NCI-H510A treated with DMSO at 0.1 percent for 48 hours (cell line): ENCODE measurements at places on chromosomes 7 and 10.

- no peak for DNase-seq
Measured at GRCh38 chr10:69364232-69364940, 52.3 kb downstream of the TACR2 start.

DNA sequence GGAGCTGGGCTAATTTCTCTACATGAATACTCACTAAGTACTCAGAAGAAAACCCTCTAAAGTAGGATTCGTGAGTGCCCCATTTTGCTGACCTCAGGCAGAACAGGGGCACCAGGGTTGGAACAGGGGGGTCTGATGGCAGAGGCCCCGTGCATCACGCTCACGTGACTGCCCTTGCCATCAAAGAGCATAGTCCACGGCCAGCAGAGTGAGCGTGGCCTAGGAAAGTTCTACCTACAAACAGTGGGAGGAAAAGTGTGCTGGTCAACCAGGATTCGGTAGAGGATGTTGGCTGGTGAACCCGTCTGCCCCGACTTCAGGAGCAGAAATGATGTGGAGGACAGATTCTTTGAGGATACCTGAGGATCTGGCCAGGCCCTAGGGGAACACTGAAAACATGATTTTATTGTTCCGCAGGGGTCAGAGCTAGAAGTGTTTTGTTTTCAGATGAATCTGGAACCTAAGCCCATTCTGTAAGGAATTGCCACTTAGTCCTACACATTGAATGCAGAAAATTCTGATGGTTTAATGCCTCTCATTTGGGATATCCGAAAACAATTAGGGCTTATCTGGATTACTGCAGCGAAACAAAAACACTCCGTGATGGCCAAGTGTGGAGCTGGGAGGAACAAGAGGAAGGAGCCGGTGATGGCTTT lies 138.8 kb upstream of the SHH start:
- DNase-seq, result no peak

- no peak for DNase-seq
Measured at GRCh38 chr7:111832174-111832573, 269.9 kb upstream of the IMMP2L start.

DNA sequence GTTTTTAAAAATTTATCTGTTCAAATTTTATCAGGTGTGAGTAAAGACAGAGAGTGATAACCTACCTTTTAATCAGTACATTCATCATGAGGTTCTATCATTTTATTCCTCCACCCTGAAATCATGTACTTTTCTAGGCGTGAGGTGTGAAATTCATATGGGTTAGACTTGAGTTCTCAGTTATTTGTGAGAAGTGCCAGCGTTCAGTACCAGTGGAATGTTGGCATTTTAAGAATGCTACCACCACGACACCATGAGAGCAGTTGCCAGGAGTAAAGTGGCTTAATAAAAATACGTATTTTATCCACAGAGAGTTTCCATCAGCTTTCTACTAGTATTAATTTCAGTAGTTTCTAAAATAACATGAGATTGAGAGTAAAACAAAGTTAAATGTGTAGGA lies 104.1 kb upstream of the FERD3L start:
- no peak for DNase-seq

DNA sequence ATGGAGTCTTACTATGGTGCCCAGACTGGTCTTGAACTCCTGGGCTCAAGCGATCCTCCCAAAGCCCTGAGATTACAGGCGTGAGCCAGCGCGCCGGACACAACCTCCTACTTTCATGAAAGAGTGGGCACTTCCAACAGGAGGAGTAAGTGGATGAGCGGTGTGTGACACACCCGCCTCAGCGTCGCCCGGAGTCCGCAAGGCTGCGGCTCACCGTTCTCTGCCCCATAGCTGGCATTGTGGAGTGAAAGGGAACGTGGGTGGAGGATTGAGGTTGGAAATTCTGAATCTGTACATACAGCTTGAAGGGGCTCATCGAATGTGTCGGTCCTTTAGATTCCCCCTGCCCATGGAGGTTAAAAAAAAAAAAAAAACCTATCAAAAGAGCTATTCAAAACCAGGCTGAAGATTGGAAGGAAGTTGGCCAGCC lies 524 bp upstream of the PRXL2A start:
- peak; percentile 68 for DNase-seq

DNA sequence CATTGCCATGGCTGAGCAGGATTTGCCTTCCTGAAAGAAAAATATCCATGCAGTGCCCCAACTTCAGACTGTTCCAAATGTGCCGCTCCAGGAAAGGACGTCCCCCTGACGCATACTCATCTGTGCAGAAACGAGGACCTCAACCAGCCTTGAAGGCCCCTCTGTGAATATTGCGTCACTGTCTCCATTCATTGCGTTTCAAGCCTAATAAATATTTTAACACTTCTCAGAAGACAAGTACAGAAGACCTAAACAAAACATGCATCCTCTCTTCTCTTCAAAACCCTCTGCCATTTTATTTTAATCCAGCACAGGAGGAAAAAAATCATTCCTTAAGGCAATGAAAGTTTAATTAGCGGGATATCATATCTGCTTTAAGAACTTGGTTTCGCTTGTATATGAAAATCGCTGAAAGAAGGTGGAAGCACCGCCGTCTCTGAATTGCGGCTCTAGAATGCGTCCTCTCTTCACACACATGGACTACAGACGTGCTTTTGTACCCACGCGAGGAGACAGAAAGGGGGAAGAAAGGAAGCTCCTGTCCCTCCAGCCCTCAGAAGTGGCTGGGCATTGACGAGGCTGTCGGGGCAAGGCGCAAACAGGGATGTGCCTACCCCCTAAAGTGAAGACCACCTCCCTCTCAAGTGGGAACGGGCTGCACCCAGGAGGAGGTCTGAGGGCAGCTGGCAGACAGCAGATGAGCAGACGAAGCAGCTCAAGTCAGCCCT lies 36.8 kb downstream of the RGS10 start:
- no peak for DNase-seq

DNA sequence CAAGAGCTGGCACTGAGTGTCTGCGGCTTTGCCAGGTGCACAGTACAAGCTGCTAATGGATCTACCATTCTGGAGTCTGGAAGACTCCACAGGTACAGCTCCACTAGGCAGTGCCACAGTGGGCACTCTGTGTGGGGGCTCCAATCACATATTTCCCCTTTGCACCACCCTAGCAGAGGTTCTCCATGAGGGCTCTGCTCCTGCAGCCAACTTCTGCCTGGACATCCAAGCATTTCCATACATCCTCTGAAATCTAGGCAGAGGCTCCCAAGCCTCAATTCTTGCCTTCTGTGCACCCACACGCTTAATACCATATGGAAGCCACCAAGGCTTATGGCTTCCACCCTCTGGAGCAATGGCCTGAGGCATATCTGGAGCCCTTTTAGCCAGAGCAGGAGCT lies 29.2 kb downstream of the IQUB start:
- DNase-seq, result no peak

- DNase-seq, result peak; percentile 30
Measured at GRCh38 chr10:72953687-72954086, 919 bp downstream of the PLA2G12B start.

DNA sequence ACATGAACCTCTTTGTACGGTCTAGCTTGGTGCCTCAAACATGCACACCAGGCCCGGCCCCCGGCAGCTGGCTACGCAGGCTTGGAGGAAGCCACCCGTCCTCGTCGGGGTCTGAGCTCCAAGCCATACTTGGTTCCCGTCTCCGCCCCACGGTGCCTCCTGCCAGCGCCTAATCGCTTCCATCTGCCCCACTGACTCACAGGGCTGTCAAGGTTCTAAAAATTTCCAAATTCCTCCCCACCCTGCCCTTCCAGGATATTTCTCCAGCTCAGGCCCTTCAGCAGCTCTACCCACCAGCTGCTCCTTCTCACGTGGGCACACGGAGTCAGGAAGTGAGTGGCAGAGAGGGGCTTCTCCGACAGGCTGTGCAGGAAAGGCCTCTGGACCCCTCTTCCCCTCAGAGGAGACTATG lies 38.8 kb downstream of the TMEM270 start:
- DNase-seq, result no peak

DNA sequence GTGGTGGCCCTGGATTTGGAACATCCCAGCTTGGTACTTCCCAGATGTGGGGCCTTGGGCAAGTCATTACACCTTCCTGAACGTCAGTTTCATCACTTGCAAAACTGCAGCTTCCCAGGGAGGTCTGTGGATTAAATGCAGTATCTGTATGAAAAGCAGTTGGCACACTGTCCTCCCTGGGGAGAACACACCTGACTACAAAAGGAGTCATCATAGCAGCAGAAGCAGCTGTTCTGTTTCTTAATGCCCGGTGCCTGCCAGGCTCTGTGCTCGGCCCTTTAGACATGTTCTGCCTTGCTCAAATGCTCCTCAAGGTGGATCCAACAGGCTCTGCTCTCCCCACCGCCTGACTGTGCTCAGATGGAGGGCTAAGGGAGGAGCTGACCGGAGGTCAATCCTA lies 31.0 kb downstream of the CDCA7L start:
- no peak for DNase-seq

- no peak for DNase-seq
Measured at GRCh38 chr7:83658126-83658525, 9.2 kb upstream of the SEMA3E start.

GRCh38 chr7:158786898-158787297 lies 42.4 kb downstream of the ESYT2 start:
- DNase-seq, result no peak

DNA sequence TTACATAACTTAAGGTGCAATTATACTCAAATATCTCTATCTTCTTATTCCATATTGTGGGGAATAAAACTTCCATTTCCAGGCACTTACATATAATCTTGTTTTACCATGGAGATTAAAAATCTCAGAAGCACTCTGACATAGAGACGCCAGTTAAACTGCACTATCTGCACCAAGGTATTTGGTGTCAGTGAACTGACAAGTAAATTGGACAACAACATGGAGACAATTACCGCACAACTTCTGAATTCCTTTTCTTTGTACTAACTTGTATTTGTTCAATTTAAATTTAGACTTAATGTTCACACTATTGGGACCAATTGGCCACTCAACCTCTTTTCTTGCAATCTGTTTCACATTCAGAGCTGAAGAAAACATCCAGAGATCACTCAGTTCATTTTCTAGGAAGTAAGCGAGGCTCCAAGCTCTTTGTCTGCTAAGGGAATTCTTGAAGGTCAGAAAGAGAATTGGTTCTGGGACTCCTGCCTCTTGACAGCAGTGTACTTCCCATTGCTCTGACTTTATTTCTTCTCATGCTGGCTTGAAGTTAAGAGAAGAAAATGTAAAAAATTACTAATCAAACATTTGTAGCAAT lies 184.7 kb downstream of the CHCHD3 start:
- DNase-seq, result no peak

DNA sequence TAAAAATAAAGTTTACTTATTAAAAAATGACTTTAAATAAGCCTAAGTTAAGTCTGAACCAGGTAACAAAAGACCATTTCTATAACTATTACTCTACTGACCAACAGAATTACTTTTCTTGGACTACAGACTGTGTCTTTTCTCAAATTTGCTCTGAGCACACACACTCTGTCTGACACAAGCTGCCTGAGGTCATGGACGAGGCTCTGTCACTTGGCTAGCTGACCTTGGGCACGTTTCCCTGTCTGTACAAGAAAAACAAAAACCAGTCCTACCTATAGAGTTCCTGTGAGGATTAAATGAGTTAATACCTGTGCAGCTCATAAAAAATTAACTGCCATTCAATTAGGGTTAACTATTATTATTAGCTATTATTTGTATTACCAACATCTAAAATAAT lies 22.9 kb downstream of the ATE1 start:
- DNase-seq, result no peak

DNA sequence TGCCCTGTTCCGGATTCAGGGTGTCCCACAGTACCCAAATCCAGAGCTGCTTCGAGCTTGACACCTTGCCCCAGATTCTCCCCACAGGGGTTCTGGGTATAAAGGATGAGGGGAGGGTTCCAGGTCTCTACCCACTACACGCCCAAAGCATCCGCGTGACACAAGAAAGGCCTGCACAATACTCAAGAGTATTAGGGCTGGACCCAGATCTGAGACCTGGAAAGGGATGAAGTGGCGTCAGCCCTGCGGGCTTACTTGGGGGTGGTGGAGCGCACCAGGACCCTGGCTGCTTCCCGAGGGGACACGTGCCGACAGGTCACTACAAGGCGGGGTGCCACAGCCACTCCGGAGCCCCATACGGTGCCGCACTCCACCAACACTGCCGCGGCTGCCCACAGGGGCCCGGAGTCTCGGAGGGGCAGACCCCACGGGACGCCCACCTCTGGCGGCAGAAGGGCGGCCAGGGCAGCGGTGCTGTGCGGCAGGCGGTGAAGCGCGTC lies 1.3 kb downstream of the TYSND1 start:
- DNase-seq, result no peak
